PC-3 (cell line): ENCODE measurements at places on chromosomes 1 and 21. TPM values are rescaled to one million over a fixed set of nuclear protein-coding genes. Genes with fewer than 3 reads are reported as not detected.

Gene CSMD2
- not detected in 2 replicates for total RNA-seq

Gene MSH4
- total RNA-seq, result 0.17 TPM in 1 of 2 replicates, not detected in the other

GRCh38 chr1:53543130-53543777 lies 84.1 kb downstream of the DMRTB1 start:
- no peaks in the 10 kb centered on the region for H3K27me3 ChIP-seq
- no peak overlapping the region for H3K27ac ChIP-seq
- H3K4me1 ChIP-seq, result peaks cover 6% of the 10 kb centered on the region; the same call in 1 of the 2 replicates
- H3K36me3 ChIP-seq, result no peaks in the 10 kb centered on the region

GRCh38 chr1:167650269-167651160 lies 20.5 kb downstream of the RCSD1 start:
- no peaks in the 10 kb centered on the region for H3K4me1 ChIP-seq
- DNase-seq, result no peak
- peaks cover 33% of the 10 kb centered on the region for H3K27me3 ChIP-seq
- H3K27ac ChIP-seq, result no peak overlapping the region

DNA sequence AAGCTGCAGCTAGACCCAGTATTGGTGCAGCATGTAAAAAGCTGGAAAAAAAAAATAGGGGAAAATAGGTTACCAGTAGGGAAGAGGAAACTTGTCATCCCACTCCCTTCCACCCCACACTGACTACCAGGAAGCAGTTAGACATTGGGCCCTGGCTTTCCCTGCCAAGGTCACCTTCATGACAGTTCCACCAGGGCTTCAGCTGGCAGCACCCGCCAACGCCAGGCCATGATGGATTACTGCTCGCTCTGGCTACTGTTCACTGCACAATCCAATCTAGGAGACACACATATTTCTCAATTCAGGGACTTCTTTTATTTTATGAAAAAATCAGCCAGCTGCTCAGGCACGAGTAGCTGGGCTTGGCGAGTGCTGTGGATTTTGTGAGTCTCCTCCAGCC lies 127.7 kb downstream of the DMRTA2 start:
- H3K36me3 ChIP-seq, result no peaks in the 10 kb centered on the region
- no peaks in the 10 kb centered on the region for H3K4me1 ChIP-seq
- H3K27ac ChIP-seq, result no peak overlapping the region
- H3K4me3 ChIP-seq, result no peak overlapping the region
- no peaks in the 10 kb centered on the region for H3K27me3 ChIP-seq

DNA sequence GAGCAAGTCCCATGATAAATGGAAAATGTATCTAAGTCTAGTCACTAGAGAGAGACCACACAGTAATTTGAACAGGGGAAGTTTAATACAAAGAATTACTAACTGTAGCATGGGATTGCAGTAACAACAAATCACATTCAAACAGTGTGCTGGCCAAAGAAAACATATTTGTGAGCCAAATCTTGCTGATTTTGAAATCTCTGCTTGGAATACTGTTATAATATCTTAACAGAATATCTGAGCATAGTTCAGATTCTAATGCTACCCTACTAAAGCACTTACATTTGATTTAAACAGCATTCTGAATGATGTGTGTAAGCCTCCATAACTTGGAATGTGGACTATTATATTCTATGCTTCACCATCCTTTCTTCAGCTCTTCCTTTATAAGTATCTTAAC lies 270.0 kb upstream of the BRINP3 start:
- H3K36me3 ChIP-seq, result no peaks in the 10 kb centered on the region
- peaks cover 28% of the 10 kb centered on the region for H3K27me3 ChIP-seq
- DNase-seq, result no peak
- no peak overlapping the region for H3K27ac ChIP-seq
- no peak overlapping the region for H3K4me3 ChIP-seq

GRCh38 chr21:45524756-45525152 lies 17.5 kb downstream of the SLC19A1 start:
- H3K27me3 ChIP-seq, result no peaks in the 10 kb centered on the region
- H3K27ac ChIP-seq, result no peak overlapping the region
- no peak for DNase-seq
- peaks cover 74% of the 10 kb centered on the region for H3K36me3 ChIP-seq

- peaks cover 15% of the 10 kb centered on the region for H3K4me1 ChIP-seq
- peak overlapping the region; percentile 26; the same call in 1 of the 2 replicates for H3K4me3 ChIP-seq
- H3K36me3 ChIP-seq, result no peaks in the 10 kb centered on the region
- no peak overlapping the region for H3K27ac ChIP-seq
- DNase-seq, result peak; percentile 93
Observed at GRCh38 chr1:200971955-200972711, 51.4 kb downstream of the KIF21B start.
